ENCODE measurements at places on chromosomes 12 and 14. TPM values are rescaled to one million over a fixed set of nuclear protein-coding genes. Genes with fewer than 3 reads are reported as not detected.

ZBTB39 gene
- total RNA-seq = 2.7 TPM

TMEM119 gene
- 1.3 TPM for total RNA-seq

DBX2 gene
- total RNA-seq = 0.14 TPM

GRCh38 chr14:89255852-89256251 lies 161.2 kb downstream of the FOXN3 start:
- H3K27ac ChIP-seq = peak overlapping the region; percentile 4
- H3K4me1 ChIP-seq = peaks cover 53% of the 10 kb centered on the region
- H3K27me3 ChIP-seq = no peaks in the 10 kb centered on the region
- no peak for DNase-seq
- H3K36me3 ChIP-seq = no peaks in the 10 kb centered on the region

GRCh38 chr12:112447106-112447505 lies 28.4 kb downstream of the PTPN11 start:
- peaks cover 4% of the 10 kb centered on the region for H3K4me1 ChIP-seq
- no peak overlapping the region for H3K27ac ChIP-seq
- H3K27me3 ChIP-seq = no peaks in the 10 kb centered on the region
- H3K4me3 ChIP-seq = no peak overlapping the region
- DNase-seq = no peak
- peaks cover 50% of the 10 kb centered on the region for H3K36me3 ChIP-seq

DNA sequence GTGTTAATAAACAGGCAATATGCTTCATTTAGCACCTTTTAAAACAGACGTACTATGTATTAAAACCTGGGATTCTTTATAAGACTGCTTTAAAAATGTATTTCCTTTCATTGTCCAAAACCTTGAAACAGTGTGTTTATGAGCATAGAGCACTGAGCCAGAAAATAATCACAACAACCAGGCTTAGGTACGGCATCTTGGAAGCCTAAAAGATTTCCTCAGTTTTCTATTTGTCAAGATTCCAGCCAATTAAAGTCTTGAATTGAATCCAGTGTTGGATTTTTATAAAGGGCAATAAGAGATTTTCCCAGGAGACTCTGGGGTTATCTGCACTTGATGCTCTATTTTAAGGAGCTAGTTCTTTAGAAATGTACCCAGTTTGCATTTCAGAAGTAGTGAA lies 80.3 kb downstream of the GRIP1 start:
- no peak for DNase-seq
- H3K4me3 ChIP-seq = no peak overlapping the region
- H3K4me1 ChIP-seq = no peaks in the 10 kb centered on the region
- no peaks in the 10 kb centered on the region for H3K36me3 ChIP-seq
- H3K27me3 ChIP-seq = no peaks in the 10 kb centered on the region
- no peak overlapping the region for H3K27ac ChIP-seq

- H3K36me3 ChIP-seq = no peaks in the 10 kb centered on the region
- H3K4me1 ChIP-seq = no peaks in the 10 kb centered on the region
- no peak for DNase-seq
- H3K27me3 ChIP-seq = no peaks in the 10 kb centered on the region
- no peak overlapping the region for H3K27ac ChIP-seq
- H3K4me3 ChIP-seq = no peak overlapping the region
Measured at GRCh38 chr14:33714527-33715226, 236.2 kb downstream of the EGLN3 start.

DNA sequence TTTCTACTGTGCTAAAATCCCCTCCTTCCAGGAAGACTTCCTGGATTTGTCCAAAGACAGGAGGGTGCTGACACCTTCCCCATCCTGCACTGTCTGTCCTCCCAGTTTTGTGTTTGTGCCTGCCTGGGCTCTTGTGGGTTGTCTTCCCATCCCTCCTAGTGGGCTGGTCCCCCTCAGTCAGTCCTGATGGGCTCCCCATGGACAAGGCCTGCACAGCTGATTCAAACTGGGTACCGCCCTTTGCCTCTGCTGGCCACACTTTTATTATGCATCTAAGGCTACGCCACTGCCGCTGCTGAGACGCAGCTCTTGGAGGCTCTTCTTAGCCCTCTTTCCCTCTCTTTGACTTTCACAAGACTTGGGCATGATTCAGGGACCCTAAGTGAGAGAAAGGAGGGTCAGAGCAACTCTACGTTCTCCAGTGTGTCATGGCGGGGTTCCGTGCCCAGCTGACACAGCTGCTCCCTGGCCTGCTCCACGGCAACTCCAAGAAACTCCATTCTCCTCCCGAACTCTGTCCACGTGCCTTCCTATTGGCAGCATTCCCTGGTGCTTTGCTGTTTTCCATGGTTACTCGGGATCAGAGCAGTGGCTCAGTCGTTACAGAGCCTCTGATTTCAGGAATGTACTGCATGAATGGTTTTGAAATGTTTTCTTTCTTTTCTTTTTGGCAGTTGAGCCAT lies 3.8 kb upstream of the KRT85 start:
- no peak overlapping the region for H3K4me3 ChIP-seq
- H3K27ac ChIP-seq = peak overlapping the region; percentile 44
- peak; percentile 44 for DNase-seq
- H3K36me3 ChIP-seq = no peaks in the 10 kb centered on the region
- peaks cover 45% of the 10 kb centered on the region for H3K27me3 ChIP-seq

DNA sequence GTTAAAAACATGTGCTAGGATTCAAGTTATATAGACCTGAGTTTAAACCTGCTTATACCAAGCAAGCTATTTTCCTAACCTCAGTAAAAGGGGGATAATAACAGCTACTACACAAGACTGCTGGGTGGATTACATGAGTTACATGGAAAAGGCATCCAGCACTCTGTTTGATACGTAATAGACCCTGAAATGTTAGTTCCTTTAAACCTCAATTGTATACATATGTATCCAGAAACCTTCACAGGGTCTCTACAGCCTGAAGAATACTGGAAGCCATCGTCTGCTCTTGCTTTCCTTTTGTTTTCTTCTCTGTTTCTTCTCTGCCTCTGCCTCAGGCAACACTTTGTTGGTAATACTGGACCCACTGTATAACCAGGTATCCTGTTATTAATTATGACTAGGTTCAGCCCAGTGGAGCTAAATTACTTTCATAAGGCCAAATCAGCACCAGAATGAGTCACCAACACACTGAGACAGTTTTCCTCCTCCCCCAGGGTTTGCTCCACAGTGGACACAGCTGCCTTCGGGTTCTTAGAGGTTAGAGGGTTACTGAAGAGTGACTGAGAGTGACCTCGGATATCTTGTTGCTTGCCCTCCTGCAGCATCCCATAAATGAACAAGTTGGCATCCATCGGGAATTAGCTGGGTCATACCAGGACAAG lies 127.1 kb downstream of the CAPZA3 start:
- no peaks in the 10 kb centered on the region for H3K27me3 ChIP-seq
- no peaks in the 10 kb centered on the region for H3K36me3 ChIP-seq
- DNase-seq = no peak
- no peak overlapping the region for H3K4me3 ChIP-seq

Measured in left ventricle myocardium inferior (tissue), 1 donor.